Body of pancreas (tissue), 4 donors: ENCODE measurements at places on chromosomes 12 and 14. TPM values are rescaled to one million over a fixed set of nuclear protein-coding genes. Genes with fewer than 3 reads are reported as not detected.
A peak's percentile ranks its signal among the peaks of the same experiment; 100 is the strongest.

The SOX5 gene
- 3.0 TPM for total RNA-seq

The TAS2R31 gene
- 7.0 TPM for total RNA-seq

The SALL2 gene
- total RNA-seq = 7.8 TPM

The GARIN6 gene
- total RNA-seq = not detected

The HOXC9 gene
- total RNA-seq = not detected

The KLHDC1 gene
- total RNA-seq = 5.3 TPM

DNA sequence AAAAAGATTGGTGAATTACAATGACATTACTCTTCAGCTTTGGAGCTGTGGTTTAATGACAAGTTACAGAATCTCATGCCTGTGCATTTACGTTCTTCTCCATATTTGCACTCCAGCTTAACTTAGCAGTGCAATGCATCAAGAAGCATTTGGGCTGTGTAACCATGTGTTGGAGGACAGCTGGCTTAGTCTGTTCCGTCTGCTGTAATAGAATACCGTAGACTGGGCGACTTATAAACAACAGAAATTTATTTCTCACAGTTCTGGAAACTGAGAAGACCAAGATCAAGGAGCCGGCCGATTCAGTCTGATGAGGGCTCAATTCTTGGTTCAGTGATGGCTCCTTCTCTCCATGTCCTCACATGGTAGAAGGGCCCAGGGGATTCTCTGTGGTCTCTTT lies 943.5 kb downstream of the BCL11B start:
- H3K4me3 ChIP-seq = no peak overlapping the region
- H3K36me3 ChIP-seq = no peaks in the 10 kb centered on the region
- no peaks in the 10 kb centered on the region for H3K27me3 ChIP-seq
- H3K4me1 ChIP-seq = no peaks in the 10 kb centered on the region
- DNase-seq = no peak
- H3K27ac ChIP-seq = no peak overlapping the region

DNA sequence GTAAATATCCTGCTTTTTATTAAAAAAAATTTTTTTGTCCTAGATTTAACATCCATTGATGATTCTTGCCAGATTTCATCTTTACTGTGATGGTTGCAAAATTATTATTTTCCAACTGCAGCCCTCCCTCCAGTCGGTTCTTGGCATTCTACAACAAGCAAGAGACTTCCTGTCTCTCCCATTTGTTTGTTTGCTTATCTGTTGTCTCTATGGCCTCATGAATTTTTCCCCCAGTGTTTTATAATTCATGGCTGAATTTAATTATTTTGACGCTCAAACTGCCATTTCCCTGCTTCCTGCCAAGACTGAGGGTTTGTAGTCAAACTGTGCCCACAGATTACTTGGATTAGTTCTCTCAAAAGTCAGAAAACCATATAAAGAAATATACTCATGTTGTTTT lies 25.9 kb downstream of the CGRRF1 start:
- H3K27ac ChIP-seq = no peak overlapping the region
- H3K36me3 ChIP-seq = no peaks in the 10 kb centered on the region
- H3K27me3 ChIP-seq = no peaks in the 10 kb centered on the region

- no peaks in the 10 kb centered on the region for H3K27me3 ChIP-seq
- H3K36me3 ChIP-seq = no peaks in the 10 kb centered on the region
- no peak for DNase-seq
- no peak overlapping the region for H3K4me3 ChIP-seq
Measured at GRCh38 chr14:102177161-102177560, 37.5 kb downstream of the WDR20 start.

- H3K27me3 ChIP-seq = no peaks in the 10 kb centered on the region
- DNase-seq = no peak
- peaks cover 6% of the 10 kb centered on the region for H3K4me1 ChIP-seq
Measured at GRCh38 chr14:67853715-67854114, 34.1 kb downstream of the RAD51B start.

DNA sequence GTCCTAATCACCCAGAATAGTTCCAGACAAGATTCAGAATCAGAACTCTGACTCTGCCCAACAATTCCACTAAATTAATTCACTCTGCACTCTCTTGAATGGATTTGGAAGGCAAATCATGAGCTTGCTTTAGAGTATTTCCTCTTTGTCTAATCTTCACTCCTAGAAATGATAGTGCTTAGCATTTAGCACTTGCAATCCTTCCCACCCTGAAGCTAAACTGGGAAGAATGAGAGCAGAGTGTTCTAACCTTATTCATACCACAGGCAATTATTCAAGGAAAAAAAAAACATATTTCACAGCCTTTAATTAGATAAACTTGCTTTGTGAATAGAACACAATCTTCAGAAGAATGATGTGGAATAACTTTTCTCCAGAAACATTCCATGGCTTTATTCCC lies 264.6 kb downstream of the PAWR start:
- H3K4me3 ChIP-seq = no peak overlapping the region
- no peaks in the 10 kb centered on the region for H3K4me1 ChIP-seq
- no peak for DNase-seq
- no peak overlapping the region for H3K27ac ChIP-seq

GRCh38 chr12:109710205-109710746 lies 3.3 kb upstream of the FAM222A start:
- peak overlapping the region; percentile 15 for H3K27ac ChIP-seq
- H3K4me1 ChIP-seq = peaks cover 73% of the 10 kb centered on the region
- no peak for DNase-seq
- no peaks in the 10 kb centered on the region for H3K36me3 ChIP-seq

DNA sequence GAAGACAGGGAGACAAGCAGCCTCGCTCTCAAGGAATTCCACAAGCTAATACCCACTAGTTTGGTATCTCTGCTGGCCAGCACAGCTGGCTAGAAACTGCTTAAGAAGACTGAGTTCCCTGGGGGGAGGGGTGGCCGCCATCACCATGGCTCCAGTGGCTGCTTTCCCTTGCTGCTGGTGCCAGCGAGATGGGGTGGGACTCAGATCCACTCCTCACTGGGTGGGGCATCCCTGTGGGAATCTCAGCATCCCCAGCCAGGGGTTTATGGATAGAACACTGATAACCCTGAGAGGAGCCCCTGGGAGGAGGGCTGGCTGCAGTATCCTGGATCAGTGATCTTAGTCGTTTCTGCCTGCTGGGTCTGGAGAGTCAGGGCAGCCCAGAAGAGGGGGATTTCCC lies 170.6 kb upstream of the MDGA2 start:
- H3K27ac ChIP-seq = no peak overlapping the region
- H3K36me3 ChIP-seq = no peaks in the 10 kb centered on the region
- H3K4me3 ChIP-seq = no peak overlapping the region
- no peak for DNase-seq
- H3K4me1 ChIP-seq = no peaks in the 10 kb centered on the region

DNA sequence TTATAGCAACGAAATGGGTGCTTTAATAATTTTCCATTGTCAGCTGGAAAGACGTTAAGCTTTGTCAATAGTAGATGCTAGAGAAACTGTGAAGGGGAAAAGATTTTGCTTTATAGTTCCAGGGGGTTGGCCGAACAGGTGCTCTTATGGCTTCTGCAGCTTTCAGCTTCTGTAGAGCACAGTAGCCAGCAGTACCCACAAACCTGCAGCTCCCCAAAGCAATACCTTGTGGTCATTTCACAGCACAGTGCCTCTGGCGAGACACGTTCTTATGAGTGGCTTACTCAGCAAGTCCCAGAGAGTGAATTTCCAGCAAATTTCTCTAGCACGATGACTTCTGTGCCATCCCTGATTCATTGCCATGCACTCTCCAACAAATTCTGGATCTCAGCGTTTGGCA lies 416.3 kb upstream of the ATP2B1 start:
- H3K27ac ChIP-seq = no peak overlapping the region
- no peak for DNase-seq
- H3K27me3 ChIP-seq = no peaks in the 10 kb centered on the region
- no peaks in the 10 kb centered on the region for H3K4me1 ChIP-seq

GRCh38 chr14:104967386-104968152 lies 10.6 kb downstream of the AHNAK2 start:
- no peak overlapping the region for H3K4me3 ChIP-seq
- H3K27ac ChIP-seq = peak overlapping the region; percentile 25
- H3K4me1 ChIP-seq = peaks cover 29% of the 10 kb centered on the region

DNA sequence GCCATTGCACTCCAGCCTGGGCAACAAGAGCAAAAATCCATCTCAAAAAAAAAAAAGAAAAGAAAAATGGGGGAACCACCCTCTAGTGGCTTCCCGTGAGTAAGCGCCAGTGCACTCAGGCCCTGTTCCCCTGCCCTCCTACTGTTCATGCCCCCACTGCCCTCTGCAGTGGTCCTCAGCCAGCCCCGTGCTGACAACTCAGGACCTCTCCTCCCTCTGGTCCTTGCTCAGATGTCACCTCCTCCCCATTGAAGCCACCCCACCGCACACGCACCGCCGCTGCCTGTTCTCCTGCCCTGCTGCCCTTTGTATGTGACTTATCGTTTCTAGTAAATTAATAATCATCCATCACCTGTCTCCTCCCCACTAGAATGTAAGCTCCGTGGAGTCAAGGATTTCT lies 58.8 kb upstream of the DYNC1H1 start:
- DNase-seq = no peak
- H3K4me3 ChIP-seq = no peak overlapping the region
- H3K36me3 ChIP-seq = no peaks in the 10 kb centered on the region
- no peaks in the 10 kb centered on the region for H3K4me1 ChIP-seq

DNA sequence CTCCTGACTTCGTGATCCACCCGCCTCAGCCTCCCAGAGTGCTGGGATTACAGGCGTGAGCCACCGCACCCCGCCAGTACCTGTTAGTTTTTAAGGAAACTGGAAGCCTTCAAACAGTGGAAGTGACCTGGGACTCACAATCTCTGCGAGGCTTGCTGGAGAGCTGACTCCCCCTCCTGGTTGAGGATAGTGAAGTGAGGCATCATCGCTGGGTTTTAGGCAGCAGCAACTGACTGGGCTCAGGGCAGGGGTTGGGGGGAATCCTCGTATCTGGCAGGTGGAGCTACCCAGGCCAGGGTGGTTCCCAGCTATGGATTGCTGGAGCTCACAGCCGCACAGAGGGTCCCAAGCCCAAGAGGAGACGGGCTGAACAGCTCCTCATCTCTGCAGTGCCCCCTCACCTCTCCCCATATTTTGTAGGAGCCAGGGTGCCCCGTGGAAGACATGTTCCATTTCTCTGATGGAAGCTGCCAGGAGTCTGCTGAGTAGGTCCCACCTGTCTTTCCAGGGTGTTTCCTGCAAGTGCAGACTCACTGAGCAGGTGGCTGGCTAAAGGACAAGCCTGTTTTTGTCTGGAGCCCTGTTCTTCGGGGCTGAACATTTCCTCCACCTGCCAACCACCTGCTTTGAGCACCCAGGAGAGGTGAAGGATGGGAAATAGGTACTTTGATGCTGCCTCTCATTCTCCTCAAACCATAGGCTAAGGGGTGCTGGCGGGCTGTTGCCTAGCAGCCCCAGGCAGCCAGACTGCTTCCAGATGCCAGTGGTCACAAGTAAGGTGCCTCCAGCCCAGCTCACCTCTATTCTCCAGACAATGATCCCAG lies 3.1 kb downstream of the AVIL start:
- no peak for DNase-seq
- H3K36me3 ChIP-seq = no peaks in the 10 kb centered on the region
- no peaks in the 10 kb centered on the region for H3K27me3 ChIP-seq
- no peak overlapping the region for H3K27ac ChIP-seq

DNA sequence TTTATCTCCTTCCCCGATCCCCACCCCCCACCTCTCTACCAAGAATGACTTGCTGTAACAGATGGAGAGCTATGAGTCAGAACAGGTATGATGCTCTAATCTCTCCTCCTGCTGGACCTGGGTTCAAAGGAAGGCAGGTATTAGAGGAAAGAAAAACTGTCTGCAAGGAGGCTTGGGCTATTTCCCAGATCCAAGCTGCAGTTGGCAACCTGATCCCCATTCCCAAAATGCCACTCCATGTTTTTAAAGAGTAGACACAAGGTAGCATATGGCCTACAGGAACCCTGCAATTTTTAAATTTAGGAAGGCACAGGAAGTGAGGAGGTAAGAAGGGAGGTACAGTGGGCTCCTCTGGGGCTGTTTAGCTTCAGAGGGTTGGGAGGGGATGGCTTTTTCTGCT lies 33.0 kb downstream of the SRRM4 start:
- no peaks in the 10 kb centered on the region for H3K4me1 ChIP-seq
- no peaks in the 10 kb centered on the region for H3K36me3 ChIP-seq
- no peak overlapping the region for H3K4me3 ChIP-seq

DNA sequence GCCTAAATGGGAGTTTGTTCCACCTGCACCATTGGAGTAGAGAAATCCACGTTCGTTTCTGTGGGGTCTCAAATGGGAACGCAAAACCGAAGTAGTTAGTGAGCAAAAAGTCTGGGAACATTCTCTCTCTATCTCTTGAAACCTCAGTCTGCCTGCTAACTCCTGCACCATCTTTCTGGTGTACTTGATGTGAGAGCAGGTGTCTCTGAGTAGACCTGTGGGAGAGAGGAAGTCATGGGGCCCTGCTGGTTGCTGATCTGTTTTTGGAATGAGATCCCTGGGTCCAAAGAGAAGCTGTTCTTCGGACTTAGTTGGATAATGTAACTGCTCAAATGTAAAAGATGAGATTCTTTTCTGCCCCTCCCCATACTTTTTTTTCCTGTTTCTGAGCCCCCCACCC lies 57.3 kb downstream of the MAX start:
- H3K4me3 ChIP-seq = no peak overlapping the region
- H3K27ac ChIP-seq = no peak overlapping the region
- H3K4me1 ChIP-seq = peaks cover 6% of the 10 kb centered on the region
- H3K36me3 ChIP-seq = peaks cover 5% of the 10 kb centered on the region
- DNase-seq = no peak
- H3K27me3 ChIP-seq = no peaks in the 10 kb centered on the region

GRCh38 chr14:89027097-89027740 lies 202.8 kb downstream of the TTC8 start:
- H3K27me3 ChIP-seq = no peaks in the 10 kb centered on the region
- H3K36me3 ChIP-seq = no peaks in the 10 kb centered on the region
- no peak overlapping the region for H3K27ac ChIP-seq
- peaks cover 14% of the 10 kb centered on the region for H3K4me1 ChIP-seq
- DNase-seq = peak; percentile 54

DNA sequence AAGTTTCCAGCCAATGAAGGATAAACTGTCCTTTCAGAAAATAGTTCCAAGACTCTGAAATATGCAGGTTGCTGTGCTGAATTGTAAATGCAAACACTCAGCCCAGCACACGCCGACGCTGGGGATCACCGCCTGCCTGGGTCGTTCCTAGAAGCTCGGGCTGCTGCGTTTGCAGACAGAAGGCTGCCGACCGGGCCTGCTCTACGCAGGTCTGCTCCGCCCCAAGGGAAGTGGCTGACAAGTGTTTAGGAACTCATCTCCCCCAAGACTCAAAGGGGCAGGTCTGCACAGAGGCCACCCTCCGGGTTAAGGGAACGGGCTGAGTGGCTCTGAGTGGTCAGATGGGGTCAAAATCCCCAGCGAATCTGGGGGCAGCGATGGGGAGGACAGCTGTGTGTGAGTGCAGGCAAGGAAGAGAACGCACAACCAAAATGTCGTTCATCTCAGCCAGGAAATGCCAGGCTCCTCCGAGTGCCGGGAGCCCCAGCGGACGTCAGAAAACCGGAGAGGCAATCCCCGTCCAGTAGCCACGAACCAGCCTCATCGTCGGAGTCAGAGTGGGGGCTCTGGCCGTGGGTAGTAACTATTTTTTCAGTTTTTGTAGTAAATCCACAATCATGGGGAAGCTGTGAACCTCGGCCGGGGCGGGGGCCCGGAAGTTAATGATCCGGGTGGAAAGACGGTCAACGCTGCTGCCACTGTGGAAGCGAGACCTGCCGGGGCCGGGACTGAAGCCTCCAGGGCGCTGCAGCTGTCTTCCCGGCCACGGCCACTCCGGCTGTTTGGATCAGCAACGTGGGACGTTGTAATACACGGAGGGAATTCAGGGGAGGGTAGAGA lies 6.0 kb downstream of the GALNT9 start:
- DNase-seq = no peak
- H3K36me3 ChIP-seq = no peaks in the 10 kb centered on the region
- H3K27ac ChIP-seq = no peak overlapping the region
- peaks cover 1% of the 10 kb centered on the region for H3K27me3 ChIP-seq

GRCh38 chr12:108196319-108196718 lies 67.2 kb downstream of the WSCD2 start:
- no peak overlapping the region for H3K4me3 ChIP-seq
- no peaks in the 10 kb centered on the region for H3K27me3 ChIP-seq
- H3K36me3 ChIP-seq = no peaks in the 10 kb centered on the region
- no peak overlapping the region for H3K27ac ChIP-seq
- no peak for DNase-seq
- H3K4me1 ChIP-seq = no peaks in the 10 kb centered on the region
